A549 treated with CORT108297 at 1 μM for 4 hours (cell line): ENCODE measurements at places on chromosomes 12 and 14. TPM values are rescaled to one million over a fixed set of nuclear protein-coding genes. Genes with fewer than 3 reads are reported as not detected.

The HAL gene
- total RNA-seq, result 0.16 to 0.30 TPM (median 0.18 TPM) in 4 of 5 replicates, not detected in the other

The C3AR1 gene
- not detected in 5 replicates for total RNA-seq

The GRIP1 gene
- 2.2 to 5.4 TPM (median 3.5 TPM) in 5 replicates for total RNA-seq

The SLC25A47 gene
- total RNA-seq, result not detected in 5 replicates

The RDH11 gene
- 60.2 to 63.0 TPM (median 60.9 TPM) in 5 replicates for total RNA-seq

The ZDHHC22 gene
- 0.20 to 0.46 TPM (median 0.34 TPM) in 5 replicates for total RNA-seq

The WNT1 gene
- 0.17 TPM in 1 of 5 replicates, not detected in the others for total RNA-seq

The ARF6 gene
- total RNA-seq, result 61.5 to 74.8 TPM (median 68.2 TPM) in 5 replicates

The BTBD6 gene
- total RNA-seq, result 30.3 to 44.9 TPM (median 41.8 TPM) in 5 replicates

The TCL1B gene
- total RNA-seq, result not detected in 5 replicates

The SERPINA9 gene
- 0.08 TPM in 1 of 5 replicates, not detected in the others for total RNA-seq

The BICDL1 gene
- 2.7 to 4.8 TPM (median 4.3 TPM) in 5 replicates for total RNA-seq

The PTPRQ gene
- 0.02 to 0.03 TPM (median 0.02 TPM) in 4 of 5 replicates, not detected in the other for total RNA-seq

The SERPINA1 gene
- 0.54 to 0.88 TPM (median 0.67 TPM) in 5 replicates for total RNA-seq

The OR2AP1 gene
- total RNA-seq, result not detected in 5 replicates

The LMNTD1 gene
- total RNA-seq, result not detected in 5 replicates

The PLA2G1B gene
- total RNA-seq, result 0.24 TPM in 1 of 5 replicates, not detected in the others

The MGST1 gene
- 733 to 839 TPM (median 804 TPM) in 5 replicates for total RNA-seq

The DTX1 gene
- 0.32 to 0.62 TPM (median 0.42 TPM) in 5 replicates for total RNA-seq

The VDR gene
- 2.6 to 3.1 TPM (median 2.8 TPM) in 5 replicates for total RNA-seq

The IAPP gene
- not detected in 5 replicates for total RNA-seq

The KLRD1 gene
- total RNA-seq, result not detected in 5 replicates

The MYO1H gene
- total RNA-seq, result not detected in 5 replicates

The SYT1 gene
- 5.0 to 7.2 TPM (median 5.7 TPM) in 5 replicates for total RNA-seq

The TDRD9 gene
- not detected in 5 replicates for total RNA-seq

The CCDC198 gene
- total RNA-seq, result 2.4 to 3.8 TPM (median 2.6 TPM) in 5 replicates

The PTPRR gene
- total RNA-seq, result 0.24 to 0.45 TPM (median 0.37 TPM) in 5 replicates

The IL25 gene
- total RNA-seq, result not detected in 5 replicates

The CFAP251 gene
- total RNA-seq, result 1.1 to 1.3 TPM (median 1.2 TPM) in 5 replicates

The BDKRB2 gene
- 1.9 to 3.3 TPM (median 2.9 TPM) in 5 replicates for total RNA-seq

The SSPN gene
- 0.42 to 0.55 TPM (median 0.53 TPM) in 5 replicates for total RNA-seq

The GARIN6 gene
- total RNA-seq, result not detected in 5 replicates

The CMKLR1 gene
- total RNA-seq, result 0.03 TPM in 1 of 5 replicates, not detected in the others

The CEP170B gene
- total RNA-seq, result 17.8 to 28.1 TPM (median 24.8 TPM) in 5 replicates

The KLRC2 gene
- total RNA-seq, result 1.3 to 2.7 TPM (median 2.1 TPM) in 5 replicates

The KRT86 gene
- 28.5 to 47.2 TPM (median 42.7 TPM) in 5 replicates for total RNA-seq

The KCNA1 gene
- not detected in 5 replicates for total RNA-seq

The DPY19L2 gene
- total RNA-seq, result 1.8 to 2.2 TPM (median 2.1 TPM) in 5 replicates

The FAM90A1 gene
- total RNA-seq, result 0.03 to 0.10 TPM (median 0.07 TPM) in 5 replicates
